T-helper 17 cell (primary cell): ENCODE measurements at places on chromosomes 2 and 18. TPM values are rescaled to one million over a fixed set of nuclear protein-coding genes. Genes with fewer than 3 reads are reported as not detected.

Gene FBLN7
- 21.7 TPM for total RNA-seq

Gene TIMM21
- 10.3 TPM for total RNA-seq

Gene SERPINB12
- total RNA-seq, result not detected

Gene SCLY
- total RNA-seq, result 15.9 TPM

Gene LRP2
- not detected for total RNA-seq
